ENCODE measurements at places on chromosomes 12 and 14.

DNA sequence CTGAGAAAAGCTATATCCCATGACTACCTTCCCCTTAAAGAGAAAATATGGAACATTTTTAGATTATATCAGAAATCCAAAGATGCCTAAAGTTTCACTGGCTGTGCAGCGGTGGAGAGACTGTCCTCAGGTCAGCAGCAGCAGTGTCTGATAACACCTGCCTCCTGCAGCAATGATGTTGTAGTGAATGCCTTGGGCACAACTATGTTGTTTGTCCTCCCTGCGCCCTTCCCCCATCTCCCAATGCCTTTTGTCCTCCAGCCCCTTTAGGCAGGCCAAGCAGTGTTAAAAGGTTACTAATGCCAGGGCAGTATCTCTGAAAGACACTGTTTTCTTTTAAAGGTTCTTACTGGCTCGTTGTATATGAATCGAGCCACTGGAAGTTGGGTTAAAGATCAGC lies 13.2 kb downstream of the RTRAF start:
- no peak for DNase-seq

GRCh38 chr12:94099632-94100031 lies 48.7 kb upstream of the PLXNC1 start:
- DNase-seq: peak; percentile 20

GRCh38 chr14:63178912-63179311 lies 25.3 kb upstream of the RHOJ start:
- DNase-seq: peak; percentile 50

- no peak for DNase-seq
Observed at GRCh38 chr12:11813438-11813813, 164.0 kb downstream of the ETV6 start.

DNA sequence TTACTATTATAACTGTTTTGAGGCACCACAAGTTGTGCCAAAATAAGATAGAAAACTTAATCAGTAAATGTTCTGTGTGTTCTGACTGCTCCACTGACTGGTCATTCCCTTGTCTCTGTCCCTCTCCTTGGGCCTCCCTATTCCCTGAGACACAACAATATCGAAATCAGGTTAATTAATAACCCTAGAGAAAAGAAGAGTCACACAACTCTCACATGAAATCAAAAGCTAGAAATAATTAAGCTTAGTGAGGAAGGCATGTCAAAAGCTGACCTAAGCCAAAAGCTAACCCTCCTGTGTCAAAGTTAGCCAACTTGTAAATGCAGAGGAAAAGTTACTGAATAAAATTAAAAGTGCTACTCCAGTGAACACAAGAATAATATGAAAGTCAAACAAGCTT lies 53.8 kb upstream of the CCDC196 start:
- no peak for DNase-seq

DNA sequence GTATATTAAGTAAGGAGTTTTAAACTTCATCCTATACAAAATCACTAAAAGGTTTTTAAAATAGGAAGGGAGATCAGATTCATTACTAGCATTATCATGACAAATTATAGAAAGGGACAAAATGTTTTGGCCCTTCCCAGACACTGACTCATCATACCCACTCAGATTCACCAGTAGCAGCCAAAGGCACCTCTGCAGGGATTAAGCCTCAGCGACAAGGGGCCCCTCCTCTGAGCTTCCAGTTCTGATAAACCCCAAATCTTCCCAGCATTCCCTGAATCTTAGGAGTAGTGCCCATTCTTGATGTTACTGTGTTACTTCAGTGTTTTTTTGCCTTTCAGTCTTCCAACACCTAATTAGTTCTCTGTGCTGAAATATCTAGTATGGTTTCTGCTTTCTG lies 14.5 kb downstream of the KRAS start:
- peak; percentile 41 for DNase-seq

DNA sequence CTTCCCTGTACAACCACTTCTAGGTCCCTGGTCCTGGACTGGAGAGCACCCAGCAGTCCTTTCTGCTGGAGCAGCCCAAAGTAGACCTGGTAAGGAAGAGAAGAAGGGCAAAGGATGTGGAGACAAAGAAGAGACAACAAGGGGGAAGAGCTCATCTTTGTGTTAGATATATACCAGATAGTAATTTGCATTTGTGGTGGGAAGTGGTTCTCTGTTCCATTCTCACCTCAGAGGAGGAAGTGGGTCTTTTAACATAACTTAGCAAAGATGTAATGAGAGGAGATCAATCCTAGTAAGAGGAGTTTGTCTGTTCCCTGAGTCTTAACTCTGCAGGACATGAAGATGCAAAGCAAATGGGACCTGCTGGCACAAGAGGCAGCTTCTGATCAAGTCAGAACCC lies 8.0 kb downstream of the CCDC198 start:
- no peak for DNase-seq

DNA sequence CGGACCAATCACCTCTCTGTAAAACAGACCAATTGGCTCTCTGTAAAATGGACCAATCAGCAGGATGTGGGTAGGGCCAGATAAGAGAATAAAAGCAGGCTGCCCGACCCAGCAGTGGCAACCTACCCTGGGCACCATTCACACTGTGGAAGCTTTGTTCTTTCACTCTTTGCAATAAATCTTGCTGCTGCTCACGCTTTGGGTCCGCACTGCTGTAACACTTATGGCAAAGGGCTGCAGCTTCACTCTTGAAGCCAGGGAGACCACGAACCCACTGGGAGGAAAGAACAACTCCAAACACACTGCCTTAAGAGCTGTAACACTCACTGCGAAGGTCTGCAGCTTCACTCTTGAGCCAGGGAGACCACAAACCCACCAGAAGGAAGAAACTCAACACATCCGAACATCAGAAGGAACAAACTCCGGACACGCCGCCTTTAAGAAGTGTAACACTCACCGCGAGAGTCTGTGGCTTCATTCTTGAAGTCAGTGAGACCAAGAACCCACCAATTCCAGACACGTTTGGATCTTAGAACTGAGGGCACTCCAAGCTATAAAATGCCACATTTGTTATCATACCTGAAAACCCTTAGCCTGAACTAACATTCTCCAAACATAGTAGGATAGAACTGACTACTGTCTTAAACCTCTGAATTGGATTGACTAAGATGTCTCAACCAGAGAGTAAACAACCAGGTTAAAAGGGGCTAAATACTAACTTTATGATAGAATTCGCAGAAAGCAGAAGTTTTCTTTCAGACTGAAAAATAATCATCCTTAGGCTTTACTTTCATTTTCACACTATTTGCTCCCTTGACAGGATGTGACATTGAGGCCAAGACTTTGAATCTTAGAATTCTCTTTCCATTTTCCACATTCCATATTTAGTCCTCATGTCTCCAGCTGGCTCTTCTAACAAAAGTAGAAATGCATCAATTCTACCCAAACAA lies 33.6 kb downstream of the CDKL1 start:
- DNase-seq: no peak

- DNase-seq: peak; percentile 16
Observed at GRCh38 chr12:108349278-108349688, 10.2 kb upstream of the CMKLR1 start.

- DNase-seq: no peak
Observed at GRCh38 chr12:95673576-95673975, 117.0 kb downstream of the NTN4 start.

GRCh38 chr12:22641353-22642053 lies 16.5 kb downstream of the ETNK1 start:
- DNase-seq: no peak

- no peak for DNase-seq
Observed at GRCh38 chr12:47207340-47207717, 127.6 kb upstream of the AMIGO2 start.

DNA sequence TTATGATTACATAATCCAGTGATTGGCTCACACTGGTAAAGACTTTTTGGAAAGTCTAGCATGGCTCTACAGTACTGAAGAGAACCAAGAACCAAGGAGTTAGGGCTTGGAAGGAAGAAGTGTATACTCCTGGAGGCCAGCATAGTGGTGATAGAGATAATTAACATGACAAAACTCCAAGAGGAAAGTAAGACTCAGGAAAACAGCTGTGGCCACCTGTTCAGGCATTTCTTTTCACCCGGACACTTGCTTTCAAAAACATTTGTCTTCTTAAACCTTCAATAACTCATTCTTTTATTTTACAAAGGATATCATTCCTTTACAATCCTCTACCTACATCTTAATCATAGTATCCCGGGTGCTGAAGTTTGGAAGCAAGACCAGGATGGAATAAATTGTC lies 50.9 kb downstream of the KLHL28 start:
- no peak for DNase-seq

DNA sequence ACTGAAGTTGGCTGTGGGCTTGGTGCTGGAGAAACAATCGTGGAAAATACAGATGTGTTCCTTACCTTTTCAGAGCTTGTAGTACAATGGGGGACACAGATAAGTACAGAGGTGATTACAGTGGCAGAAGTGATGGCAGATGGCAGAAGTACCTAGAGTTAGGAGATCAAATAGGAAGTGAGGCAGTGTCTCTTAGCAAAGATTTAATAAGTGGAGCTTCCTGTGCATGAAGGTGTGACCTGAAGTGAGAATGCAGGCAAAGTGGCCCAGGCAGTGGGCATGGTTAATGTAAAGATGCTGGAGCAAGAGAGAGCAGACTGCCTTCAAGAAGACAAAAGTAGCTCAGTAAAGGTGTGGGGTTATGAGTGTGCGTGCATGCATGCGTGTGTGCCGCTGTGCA lies 16.0 kb downstream of the LRRK2 start:
- no peak for DNase-seq

- DNase-seq: no peak
Observed at GRCh38 chr12:96107236-96107635, 71.8 kb upstream of the LTA4H start.

DNA sequence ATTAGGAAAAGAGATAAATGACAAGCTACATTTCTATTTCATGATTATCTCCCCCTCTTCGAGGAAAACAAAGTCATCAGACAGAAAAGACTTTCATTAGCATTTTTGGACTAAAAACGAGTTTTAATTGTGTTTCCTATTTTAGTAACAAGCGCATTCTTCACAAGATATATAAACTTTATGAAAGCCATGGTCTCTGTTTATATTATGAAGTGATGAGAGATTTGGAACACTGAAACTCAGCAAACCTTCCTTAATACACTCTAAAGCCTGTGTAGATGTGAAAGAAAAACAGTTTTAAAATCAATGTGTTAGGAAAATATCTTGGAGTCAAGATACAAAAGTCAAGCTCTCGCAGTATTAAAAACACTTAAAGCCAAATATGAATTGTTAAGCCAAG lies 539.1 kb downstream of the LRFN5 start:
- DNase-seq: no peak

- DNase-seq: no peak
Observed at GRCh38 chr12:110688446-110689280, at the start of gene HVCN1. TSS of gene HVCN1 (minus strand) at chr12:110689115. CDS start at chr12:110683245, 5,870 bp downstream.

- no peak for DNase-seq
Observed at GRCh38 chr14:45073231-45073879, 10.6 kb upstream of the PRPF39 start.

All from fibroblast of mammary gland (primary cell).